ENCODE measurements at places on chromosomes 11 and 22.

DNA sequence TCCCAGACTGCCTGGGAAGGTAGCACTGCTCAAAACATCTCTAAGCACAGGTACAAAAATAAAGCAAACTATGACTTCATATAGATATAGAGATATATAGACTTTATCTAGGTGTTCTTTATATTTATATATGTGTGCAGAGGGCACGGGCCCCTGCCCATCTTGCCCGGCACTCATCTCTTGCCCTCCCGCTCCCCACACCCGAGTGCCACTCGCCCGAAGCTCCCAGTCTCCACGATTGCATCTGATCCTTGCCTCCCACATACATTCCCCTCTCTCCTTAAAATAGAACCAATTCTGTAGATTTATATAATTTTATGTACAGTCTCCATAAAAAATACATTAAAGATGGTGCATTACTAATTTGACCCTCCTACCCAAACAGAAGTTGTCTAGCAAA is 55.5 kb downstream of the IGSF9B start:
- DNase-seq: no peak

GRCh38 chr11:57560146-57560545 is 7.3 kb downstream of the UBE2L6 start:
- DNase-seq: no peak

DNA sequence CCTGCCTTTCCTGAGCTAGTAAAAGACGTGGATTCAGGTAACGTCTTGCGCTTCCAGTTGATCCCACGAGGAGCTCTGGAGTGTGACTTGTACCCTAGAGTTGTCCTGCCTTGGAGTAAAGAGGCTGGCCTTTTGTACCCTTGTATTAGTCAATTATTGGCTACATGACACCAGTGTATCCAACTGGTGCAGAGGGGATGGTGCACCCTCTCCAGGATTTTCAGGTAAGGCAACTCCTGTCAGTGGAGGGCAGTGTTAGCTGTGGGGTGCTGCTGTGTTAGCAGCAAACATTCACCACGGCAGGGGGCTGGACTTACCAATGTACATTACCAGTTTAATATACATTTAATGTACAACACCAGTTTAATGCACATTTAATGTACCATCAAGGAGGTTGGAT is 233.5 kb downstream of the MIAT start:
- DNase-seq: no peak

DNA sequence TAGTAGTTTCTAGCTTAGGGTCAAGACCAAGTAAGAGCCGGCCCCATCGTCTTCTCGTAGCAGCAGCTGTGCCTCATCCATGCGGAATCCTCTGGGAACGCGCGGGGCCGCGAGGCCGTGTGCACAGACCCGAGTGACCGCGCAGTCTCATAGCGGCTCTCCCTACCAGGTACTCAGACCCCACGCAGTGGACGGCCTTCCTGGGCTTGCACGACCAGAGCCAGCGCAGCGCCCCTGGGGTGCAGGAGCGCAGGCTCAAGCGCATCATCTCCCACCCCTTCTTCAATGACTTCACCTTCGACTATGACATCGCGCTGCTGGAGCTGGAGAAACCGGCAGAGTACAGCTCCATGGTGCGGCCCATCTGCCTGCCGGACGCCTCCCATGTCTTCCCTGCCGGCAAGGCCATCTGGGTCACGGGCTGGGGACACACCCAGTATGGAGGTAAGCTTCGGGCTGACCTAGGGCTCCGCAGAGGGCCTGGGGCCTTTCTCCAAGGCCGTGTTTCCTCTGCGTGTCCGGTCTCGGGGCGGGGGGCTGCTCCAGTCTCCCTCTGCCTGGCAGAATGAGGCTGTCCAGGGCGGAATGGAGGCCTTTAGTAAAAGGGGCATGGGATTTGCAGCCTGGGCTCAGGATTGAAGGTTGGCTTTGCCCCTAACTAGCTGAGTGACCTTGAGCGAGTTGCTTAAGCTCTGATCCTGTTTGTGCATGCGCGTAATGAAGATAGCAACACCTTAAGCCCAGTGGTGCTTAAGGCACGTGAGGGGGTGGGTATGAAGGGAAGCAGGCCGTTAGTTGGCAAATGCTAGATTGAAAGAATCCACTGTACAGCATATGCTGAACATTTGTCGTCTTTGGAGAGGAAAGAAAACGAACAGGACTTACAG is 48.9 kb downstream of the ST14 start:
- no peak for DNase-seq

DNA sequence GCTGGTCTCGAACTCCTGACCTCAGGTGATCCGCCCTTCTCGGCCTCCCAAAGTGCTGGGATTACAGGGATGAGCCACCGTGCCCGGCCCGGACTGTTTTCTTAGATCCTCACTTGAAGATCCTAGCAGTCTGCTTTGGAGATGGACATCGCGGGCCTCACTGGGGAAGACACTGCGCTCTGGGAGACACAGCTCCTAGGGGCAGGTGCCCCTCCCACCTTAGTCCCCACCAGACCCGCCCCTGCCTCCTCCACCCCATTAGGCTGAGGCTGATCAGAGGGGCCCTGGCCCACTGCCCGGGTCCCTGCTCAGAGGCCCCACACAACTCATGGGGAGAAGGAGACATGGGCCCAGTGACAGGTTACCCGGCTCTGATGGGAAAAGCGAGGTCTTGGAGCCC is 11.3 kb upstream of the LTO1 start:
- no peak for DNase-seq

DNA sequence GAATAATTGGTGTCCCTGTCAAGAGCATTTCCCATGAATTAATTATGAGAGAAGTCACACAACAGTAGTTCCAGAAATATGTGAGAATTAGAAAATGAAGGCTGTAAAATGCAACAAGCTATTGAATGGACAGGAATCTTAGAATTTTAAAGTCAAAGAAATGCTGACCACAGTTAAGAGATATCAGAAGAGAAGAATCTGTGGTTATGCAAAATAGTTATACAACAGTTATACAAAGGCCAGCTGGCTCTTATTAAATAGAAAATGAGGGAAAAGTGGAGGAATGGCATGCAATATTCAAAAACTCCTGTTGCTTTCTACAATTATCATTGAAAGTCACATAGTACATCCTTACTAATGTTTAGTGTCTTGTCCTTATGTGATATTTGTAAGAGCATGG is 27.4 kb downstream of the CASP12 start:
- no peak for DNase-seq

GRCh38 chr22:40580631-40581030 is 55.9 kb downstream of the MRTFA start:
- DNase-seq: no peak

DNA sequence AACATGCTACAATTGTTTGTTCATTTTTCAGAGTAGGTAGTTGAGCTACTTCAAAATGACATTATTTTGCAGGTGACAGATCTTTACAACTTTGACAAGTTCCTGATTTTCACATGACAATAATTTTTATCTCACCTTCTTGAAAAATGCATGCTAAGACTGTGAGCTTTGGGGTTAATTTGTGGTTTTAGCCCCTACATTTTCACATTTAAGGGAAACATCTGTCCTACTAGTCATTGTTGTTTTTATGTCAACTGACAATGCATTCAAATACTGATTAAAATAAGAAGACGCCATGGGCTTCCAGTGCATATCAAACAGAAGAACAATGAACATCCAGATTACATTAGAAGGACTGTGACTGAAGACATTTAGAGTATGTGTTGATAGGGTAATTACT is 1470.8 kb upstream of the TENM4 start:
- no peak for DNase-seq

- no peak for DNase-seq
Measured at GRCh38 chr11:100774132-100774531, 87.0 kb downstream of the ARHGAP42 start.

DNA sequence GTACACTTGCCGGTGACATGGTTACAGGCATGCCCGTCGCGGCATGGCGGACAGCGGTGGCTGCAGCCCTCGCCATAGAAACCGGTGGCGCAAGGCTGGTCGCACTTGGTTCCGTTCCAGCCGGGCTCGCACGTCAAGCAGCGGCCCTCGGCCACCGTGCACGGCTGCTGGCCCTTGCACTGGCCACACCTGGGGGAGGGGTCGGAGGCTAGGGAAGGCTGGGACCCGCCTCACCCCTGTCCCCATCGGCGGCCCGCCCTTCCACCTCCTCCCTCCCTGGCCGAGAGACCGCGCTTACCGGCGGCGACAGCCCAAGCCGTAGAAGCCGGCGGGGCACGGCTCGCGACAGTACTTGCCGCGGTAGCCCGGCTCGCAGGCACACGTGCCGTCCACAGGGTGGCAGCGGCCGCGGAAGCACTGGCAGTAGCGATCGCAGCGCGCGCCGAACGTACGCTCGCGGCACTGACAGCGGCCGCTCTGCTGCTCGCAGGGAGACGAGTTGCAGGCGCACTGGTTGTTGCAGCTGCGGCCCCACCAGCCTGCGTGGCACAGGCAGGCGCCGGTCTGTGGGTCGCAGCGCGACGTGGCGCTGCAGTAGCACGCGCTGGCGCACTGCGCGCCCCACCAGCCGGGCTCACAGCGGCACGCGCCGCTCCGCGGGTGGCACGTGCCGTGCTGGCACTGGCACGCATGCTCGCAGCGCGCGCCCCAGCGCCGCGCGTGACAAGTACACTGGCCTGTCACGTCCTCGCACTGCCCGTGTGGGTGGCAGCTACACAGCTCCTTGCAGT is 6.7 kb downstream of the SCARF2 start:
- DNase-seq: no peak

- no peak for DNase-seq
Measured at GRCh38 chr11:54944211-54944610, 237.6 kb downstream of the OR4A5 start.

DNA sequence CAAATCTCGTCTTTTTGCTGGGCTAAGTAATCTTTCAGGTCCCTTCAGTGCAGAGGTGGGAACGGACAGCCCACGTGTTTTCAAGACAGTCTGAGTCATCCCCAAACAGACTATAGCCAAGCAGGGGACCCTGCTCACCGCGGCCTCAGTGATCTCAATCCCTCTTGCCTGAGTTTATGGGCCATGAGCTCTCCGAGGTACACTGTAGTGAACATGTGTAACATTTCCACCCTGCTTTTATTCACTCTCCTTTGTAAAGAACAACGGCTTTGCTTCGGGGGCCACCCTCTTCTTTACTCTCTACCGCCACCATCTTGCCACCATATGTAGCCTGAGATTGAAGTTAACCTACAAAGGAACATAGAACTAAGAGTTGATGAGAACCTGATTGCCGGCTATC is 11.5 kb upstream of the KCTD14 start:
- no peak for DNase-seq

GRCh38 chr11:121123496-121124069 is 22.5 kb downstream of the TECTA start:
- no peak for DNase-seq

- DNase-seq: no peak
Measured at GRCh38 chr11:67267188-67268080, 1.2 kb downstream of the GRK2 start.

DNA sequence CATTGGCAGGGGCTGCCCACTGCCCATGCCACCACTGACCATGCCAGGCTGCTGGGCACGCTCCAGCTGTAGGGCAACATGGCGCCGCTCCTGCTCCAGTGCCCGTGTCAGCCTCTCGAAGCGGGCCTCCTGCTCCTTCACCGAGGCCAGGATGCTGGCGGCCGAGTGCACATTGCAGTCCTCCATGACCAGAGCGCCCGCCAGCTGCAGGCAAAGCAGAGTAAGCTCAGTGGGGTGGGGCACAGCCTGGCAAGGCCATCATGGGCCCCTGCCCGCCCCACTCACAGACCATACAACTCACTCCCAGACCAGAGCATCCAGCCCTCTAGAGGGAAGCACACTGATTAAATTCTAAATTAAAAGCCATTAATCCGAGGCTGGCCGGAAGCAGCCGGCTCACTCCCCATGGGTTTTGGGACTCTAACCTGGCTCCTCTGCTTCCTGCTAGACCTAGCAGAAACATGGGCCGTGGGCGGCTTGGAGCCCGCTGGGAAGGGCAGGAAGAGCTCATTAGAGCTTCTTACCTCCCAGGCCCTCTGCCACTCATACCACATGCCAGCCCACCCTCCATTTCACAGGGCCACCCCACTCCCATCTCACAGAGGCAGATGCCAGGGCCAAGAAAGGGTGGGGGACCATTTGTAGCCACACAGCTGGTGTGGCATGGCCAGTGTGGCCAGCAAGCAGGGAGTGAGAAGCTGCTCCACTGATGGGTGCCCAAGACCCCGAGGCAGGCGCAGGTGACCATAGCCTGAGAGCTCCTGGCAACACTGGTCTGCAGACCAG is 25.8 kb downstream of the ARVCF start:
- DNase-seq: no peak

DNA sequence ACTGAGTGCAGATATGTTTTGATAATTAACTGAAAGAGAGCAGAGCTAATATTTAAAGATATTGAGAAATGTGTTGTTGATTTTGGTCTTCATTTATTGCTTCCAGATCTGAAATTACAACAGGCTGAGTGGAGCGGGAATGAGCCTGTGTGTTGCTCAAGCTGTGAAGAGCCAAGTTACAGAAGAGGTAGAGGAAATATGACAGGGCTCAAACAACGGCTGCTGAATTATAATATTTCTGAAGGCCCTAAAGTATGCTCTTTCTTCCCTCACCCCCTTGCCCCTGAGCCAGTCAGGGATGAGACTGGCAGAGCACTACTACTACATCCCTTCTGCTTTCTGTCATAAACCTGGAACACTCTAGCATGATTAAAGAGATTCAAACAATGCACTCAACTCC is 115.6 kb downstream of the FANCF start:
- DNase-seq: no peak

DNA sequence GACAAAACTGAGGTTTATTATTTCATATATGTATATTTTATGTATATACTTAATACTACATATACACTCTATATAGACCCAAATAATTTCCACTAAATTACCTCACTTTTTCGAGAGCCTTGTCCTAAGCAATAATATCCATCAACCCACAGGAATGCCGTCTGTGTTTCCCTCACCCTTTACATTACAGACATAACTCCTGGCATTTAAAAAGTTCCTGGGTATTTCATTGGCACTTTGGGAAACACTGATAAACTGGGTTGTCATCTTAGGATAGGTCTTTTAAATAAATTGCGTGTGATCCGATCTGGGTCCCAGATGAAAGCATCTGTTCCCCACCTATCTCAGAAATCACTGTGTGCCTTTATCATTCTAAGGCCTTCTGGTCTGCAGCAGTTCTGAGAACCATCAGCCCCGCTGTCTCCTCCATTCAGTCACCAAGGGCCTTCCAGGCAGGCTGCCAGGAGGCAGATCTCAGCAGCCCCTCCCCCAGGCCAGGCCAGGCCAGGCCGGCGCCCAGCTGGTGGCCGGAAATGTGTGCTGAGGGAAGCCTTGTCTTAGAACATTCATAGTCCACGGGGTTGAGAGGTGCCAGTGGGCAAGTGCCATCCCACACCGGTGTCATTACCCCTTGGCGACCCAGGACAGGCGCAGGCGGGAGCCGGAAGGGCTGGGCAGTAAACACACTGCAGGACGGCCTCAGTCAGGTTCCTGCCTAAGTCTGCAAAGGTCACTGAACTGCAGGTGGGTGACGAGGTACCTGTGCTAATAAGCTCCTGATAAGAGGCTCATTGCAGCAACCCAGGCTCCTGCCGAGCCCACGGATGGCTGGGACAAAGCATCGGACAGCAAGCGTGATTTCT is 3.3 kb downstream of the FGF19 start:
- DNase-seq: no peak

GRCh38 chr11:95531116-95531515 is 258.5 kb downstream of the FAM76B start:
- no peak for DNase-seq

Data from GM12891 (cell line).